ENCODE measurements at places on chromosomes 11 and 22. TPM values are rescaled to one million over a fixed set of nuclear protein-coding genes. Genes with fewer than 3 reads are reported as not detected.

CHKA gene
- total RNA-seq: 34.3 TPM

XKR3 gene
- total RNA-seq: not detected

SMTNL1 gene
- total RNA-seq: not detected

TPP1 gene
- total RNA-seq: 50.8 TPM

BTG4 gene
- 0.17 TPM for total RNA-seq
